ENCODE measurements at places on chromosomes 12 and 14. TPM values are rescaled to one million over a fixed set of nuclear protein-coding genes. Genes with fewer than 3 reads are reported as not detected.
A peak's percentile ranks its signal among the peaks of the same experiment; 100 is the strongest.

Gene NEDD8
- 138 TPM for total RNA-seq

Gene KLRD1
- total RNA-seq = not detected

Gene PRB2
- not detected for total RNA-seq

Gene PRIM1
- total RNA-seq = 25.1 TPM

GRCh38 chr12:89568484-89568883, 42.6 kb upstream of the POC1B start:
- no peak for DNase-seq

GRCh38 chr12:107025671-107026070, 38.7 kb upstream of the MTERF2 start:
- DNase-seq = no peak

GRCh38 chr12:116492703-116493324, 66.4 kb upstream of the MAP1LC3B2 start:
- peak; percentile 53 for DNase-seq

GRCh38 chr12:104680070-104680469, 223.3 kb downstream of the CHST11 start:
- no peak for DNase-seq

GRCh38 chr12:49089821-49090773, 4.5 kb downstream of the DHH start:
- peak; percentile 59 for DNase-seq

- DNase-seq = no peak
These were observed 13.5 kb upstream of the KRT82 start for GRCh38 chr12:52419656-52420055.

DNA sequence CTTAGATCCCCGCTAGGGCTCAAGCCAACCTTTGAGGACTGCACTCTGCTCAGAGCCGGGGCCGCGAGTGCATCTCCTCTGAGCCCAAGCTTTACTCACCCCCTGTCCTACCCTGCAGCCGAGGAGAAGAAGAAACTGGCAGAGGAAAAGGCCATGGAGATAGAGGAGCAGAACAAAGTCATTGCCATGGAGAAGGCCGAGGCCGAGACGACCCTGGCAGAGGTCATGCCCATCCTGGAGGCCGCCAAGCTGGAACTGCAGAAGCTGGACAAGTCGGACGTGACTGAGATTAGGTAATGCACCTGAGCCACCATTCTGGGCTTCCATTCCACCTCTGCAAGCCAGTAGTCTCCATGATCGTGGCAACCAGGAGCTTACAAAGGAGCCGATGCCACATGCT, 69.8 kb downstream of the CCDC92 start:
- DNase-seq = no peak
